ENCODE measurements at places on chromosomes 1 and 21.

GRCh38 chr1:205922314-205922713 is 20.9 kb downstream of the SLC26A9 start:
- DNase-seq: no peak

DNA sequence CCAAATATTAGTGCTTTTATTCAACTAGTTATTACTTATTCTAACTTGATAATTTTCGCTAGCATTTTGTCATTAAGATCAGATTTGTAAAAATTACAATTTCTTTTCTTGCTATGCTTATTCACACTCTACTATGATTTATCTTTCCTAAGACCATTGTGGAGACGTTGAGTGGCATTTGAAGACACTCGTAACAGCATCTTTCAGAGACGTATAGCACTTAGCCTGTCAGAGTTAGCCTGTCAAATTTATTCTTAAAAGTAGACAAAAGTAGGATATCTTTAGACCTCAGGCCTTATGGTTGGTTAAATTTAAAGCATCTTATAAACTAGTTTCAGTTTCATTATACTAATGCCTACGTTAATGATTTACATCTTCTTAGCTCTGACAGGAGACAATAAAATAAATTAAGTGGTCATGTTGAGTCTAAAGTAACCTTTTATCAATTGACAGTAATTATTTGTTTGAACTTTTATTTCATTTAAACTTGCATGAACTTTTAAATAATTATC is 1410.1 kb downstream of the MRPL39 start:
- no peak for DNase-seq

- DNase-seq: no peak
These were observed 32.5 kb downstream of the LRRC3 start for GRCh38 chr21:44487831-44488230.

DNA sequence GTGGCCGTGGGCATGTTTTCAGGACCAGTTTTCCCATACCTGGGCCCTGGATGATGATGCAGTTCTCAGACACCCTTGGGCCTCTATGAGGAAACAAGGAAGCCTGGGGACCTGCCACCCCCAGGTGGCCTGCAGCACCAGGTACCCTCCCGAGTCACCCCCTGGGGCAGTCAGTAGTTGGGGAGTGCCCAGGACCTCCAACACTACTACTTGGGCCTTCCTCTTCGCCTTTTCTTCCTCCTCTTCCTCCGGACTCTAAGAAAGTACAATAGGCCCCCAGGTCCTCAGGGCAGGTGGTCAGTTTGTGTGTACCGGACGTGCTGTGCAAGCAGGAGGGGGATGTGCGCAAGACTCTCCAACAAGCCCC is 11.9 kb upstream of the SRARP start:
- DNase-seq: no peak

GRCh38 chr1:12336413-12336812 is 106.6 kb downstream of the VPS13D start:
- no peak for DNase-seq

GRCh38 chr21:46021978-46022544 is 40.5 kb downstream of the COL6A1 start:
- DNase-seq: no peak

GRCh38 chr1:233328142-233328921 is 808 bp downstream of the MAP3K21 start:
- DNase-seq: no peak

- no peak for DNase-seq
These were observed 31.6 kb downstream of the RGS5 start for GRCh38 chr1:163170975-163171676.

DNA sequence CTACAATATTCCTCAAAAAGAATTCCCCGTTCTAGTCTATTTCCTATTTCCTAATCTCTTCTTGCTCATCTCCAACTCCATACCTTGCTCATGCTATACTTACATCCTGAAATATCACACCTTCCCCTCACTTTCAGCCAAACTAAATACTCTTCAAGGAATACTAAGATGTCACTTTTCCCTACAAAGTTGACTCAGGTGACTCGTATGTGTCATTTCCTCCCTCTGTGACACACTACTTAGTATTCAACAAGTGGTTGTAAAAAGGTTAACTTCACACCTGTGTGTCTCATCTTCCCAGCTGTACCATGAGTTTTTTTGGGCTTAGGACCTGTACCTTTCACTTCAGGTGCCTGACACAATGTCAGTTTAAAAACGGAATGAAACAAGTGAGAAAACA is 81.9 kb upstream of the LBR start:
- no peak for DNase-seq

DNA sequence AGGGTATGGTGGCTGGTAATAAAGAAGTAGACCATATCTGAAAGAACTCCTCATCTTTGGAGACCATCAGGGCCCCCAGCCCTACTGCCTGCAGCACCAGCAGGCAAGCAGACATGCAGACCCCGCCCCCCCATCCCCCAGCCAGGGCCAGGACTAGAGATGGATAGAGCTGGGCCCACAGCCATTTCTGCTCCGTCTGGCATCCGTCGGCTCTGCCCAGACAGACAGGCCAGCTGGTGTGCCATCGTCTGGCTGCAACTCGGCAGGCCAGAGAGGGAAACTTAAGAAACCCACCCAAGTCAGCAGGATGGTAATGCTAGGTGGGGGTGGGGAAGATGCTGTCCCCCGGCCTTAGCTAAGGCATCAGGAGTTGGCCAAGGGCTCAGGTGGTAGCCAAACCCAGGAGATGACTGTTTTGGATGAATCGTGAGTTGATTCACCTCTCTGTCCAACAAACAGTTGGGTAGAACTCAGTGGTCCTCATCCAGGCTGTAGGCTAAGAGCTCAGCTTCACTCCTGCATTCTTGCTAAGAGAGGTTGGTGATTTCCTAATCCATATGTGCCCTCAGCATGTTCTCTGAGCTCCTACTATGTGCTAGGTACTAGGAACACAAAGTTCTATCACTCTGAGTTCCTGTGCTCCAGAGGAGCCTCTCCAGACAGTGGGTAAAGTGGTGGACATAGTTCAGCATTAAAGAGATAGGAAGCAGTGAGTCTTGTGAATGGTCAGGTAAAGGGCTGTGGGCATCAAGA is 23.2 kb upstream of the TMEM222 start:
- DNase-seq: no peak

- DNase-seq: no peak
These were observed 3.4 kb downstream of the SH2D2A start for GRCh38 chr1:156813298-156813697.

- no peak for DNase-seq
These were observed 30.8 kb downstream of the TFAP2E start for GRCh38 chr1:35603941-35604340.

DNA sequence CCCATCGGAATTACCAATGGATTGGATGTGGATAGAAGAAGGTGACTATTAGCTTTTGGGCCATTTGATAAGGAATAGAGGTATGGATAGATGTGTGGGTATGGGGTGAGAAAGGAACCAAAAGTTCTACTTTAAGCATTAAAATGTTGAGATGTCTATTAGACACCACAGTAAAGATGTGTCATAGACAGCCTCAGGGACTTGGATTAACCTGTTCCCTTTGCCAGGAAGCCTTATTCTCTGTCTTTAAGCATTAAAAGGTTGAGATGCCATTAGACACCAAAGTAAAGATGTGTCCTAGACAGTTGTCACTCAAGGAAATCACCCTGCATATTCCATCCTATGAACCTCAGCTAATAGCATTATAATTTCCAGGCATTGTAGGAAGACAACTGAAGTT is 11.0 kb upstream of the DENND1B start:
- DNase-seq: no peak

- DNase-seq: no peak
These were observed 6.4 kb upstream of the COL6A1 start for GRCh38 chr21:45975020-45975666.

- no peak for DNase-seq
These were observed 22.5 kb upstream of the NEK7 start for GRCh38 chr1:198134252-198134651.

GRCh38 chr1:186326009-186326408 is 49.0 kb downstream of the TPR start:
- DNase-seq: no peak

- no peak for DNase-seq
These were observed 28.8 kb downstream of the COP1 start for GRCh38 chr1:176178316-176178715.

GRCh38 chr1:216553040-216553439 is 129.8 kb upstream of the USH2A start:
- DNase-seq: no peak

- DNase-seq: no peak
These were observed 3.0 kb downstream of the SRP9 start for GRCh38 chr1:225780630-225781029.

DNA sequence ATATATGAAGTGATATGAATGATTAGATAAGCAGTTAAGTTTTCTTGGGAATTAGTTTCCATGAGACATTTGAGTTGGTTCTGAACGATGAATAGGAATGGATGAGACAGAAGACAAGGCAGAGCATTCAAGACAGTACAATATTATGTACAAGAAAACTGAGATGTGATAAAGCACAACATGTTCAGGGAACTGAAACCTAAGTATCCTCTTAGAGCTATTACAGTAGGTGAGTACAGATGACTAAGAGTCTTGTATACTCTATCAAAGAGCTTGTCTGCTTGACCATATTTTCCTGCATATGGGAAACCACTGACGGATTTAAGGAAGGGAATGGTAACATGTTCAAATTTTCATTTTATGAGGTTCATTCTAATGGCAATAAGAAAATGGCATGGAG is 61.6 kb downstream of the NME7 start:
- no peak for DNase-seq

DNA sequence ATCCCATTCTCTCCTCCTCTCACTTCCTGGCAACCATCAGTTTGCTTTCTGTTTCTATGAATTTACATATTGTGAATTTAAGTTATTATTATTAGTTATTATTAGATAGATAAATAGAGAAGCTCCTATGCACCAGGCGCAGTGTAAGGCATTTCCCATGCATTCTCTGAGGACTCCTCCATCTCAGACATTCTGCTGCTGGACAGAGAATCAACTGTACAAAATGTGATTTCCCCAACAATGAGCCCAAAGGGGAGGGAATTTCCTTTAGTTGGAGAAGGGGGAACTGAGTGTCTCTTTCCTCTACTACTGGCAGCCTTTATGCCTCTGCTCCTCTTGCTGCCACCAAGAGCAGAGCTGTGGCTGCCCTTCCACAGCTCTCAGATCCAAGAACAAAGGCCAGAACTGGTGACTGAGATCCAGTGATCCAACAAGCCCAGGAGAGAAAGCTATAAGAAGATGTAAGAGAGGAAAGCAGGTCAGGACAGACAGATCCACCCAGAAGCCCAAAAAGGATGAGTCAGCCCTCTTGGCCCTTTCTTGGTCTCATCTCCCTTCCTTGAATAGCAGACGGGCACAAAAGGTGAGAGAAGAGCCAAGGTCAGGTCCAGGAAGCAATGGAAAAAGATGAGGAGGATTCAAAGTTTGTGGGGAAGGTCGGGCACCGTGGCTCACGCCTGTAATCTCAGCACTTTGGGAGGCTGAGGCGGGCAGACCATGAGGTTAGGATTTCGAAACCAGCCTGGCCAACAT is 3.5 kb upstream of the IVL start:
- DNase-seq: no peak

- no peak for DNase-seq
These were observed 3.4 kb downstream of the OPTC start for GRCh38 chr1:203497269-203497777.

DNA sequence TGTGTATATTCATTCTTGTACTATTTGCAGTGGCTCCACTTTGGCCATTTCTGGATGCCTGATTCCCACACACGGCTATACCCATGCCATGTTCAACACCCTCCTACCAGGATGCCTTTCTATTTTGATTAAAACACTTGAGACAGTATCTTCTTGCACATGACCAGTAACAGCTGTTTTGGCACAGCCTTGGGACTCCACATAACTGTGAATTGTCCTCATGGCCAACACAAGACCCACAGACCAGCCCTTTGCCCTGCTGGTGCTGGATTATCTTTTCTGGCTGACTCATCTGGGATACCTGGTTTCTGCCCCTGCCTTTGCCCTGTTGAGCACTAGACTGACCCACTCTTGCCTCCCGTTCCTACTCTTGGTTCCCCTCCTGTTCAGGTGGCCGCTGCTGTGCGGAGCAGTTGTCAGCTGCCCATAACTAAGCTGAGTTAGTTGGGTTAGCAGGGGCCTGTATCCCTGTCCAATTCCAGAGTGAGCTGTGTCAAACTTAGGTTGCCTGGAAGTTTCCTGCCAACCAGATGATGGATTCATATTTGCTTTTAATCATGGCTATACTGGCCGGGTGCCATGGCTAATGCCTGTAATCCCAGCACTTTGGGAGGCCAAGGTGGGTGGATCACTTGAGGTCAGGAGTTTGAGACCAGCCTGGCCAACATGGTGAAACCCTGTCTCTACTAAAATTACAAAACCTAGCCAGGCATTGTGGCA is 10.8 kb upstream of the EYA3 start:
- DNase-seq: no peak

- no peak for DNase-seq
These were observed 77.0 kb upstream of the IFFO2 start for GRCh38 chr1:19033515-19033839.

DNA sequence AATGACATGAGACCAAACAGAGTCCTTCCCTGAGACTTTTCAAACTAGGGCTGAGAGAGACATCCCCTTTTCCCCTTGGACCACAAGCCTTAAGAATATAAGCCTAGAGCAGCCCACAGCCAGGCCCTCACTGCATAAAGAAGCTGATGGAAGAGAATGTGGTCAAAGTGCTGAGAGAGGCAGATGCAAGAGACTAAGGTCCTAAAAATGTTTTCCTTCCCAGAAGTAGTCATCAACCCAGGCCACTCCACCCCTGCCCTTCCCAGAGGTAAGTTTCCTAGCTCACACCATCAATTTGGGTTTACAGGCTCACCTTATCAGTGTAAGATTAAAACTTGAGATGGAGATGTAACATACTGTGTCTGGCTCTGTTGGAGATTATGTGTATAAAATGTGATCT is 58.2 kb downstream of the BCAR3 start:
- DNase-seq: no peak

GRCh38 chr1:225573216-225573615 is 79.7 kb downstream of the ENAH start:
- DNase-seq: no peak

GRCh38 chr21:38984982-38985567 is 179.3 kb downstream of the ETS2 start:
- DNase-seq: no peak

DNA sequence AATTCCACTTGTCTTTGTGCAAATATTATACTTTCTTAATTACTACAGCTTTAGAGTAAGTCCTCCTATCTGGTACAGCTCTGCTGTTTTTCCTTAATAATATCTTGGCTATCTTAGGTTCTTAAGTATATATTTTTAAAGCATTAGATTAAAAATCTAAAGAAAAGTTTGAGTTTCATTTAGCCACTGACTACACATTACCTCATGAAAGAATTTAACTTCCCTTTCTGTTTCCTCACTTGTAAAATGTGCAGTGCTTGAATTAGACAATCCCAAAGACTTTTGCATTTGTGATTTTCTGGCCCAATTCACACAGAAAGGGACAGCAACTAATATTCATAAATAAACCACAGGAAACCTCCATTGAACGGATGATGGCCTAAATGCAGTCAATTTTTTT is 126.4 kb upstream of the SAMSN1 start:
- no peak for DNase-seq

Data from stimulated activated CD4-positive, alpha-beta T cell treated with anti-CD3 and anti-CD28 coated beads, Interleukin-1b, Interleukin-23, amount 100 ng/mL, for 4 hours (primary cell).